ENCODE measurements at places on chromosomes 3 and 15.

DNA sequence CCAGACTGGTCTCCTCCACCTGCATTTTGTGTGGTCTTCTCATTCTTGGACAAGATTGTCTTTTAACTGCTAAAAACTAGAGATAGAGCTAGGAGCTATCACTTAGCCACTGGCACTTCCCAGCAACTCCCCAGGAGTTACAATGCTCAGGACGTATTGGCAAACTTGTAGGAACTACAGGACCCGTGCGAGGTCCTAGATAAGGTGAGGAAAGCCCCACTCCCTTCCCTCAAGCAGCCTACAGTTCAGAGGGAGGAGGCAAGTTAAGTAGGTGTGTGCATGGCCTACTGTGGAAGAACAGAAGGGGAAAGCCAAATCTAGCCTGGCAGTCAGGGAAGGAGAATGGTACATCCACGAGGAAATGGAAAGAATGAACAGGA is 504.7 kb upstream of the PROK2 start:
- no peak for DNase-seq

GRCh38 chr3:129593595-129594339 is 12.7 kb downstream of the PLXND1 start:
- peak; percentile 57 for DNase-seq

- no peak for DNase-seq
These were observed 33.6 kb downstream of the PLSCR4 start for GRCh38 chr3:146217324-146217723.

DNA sequence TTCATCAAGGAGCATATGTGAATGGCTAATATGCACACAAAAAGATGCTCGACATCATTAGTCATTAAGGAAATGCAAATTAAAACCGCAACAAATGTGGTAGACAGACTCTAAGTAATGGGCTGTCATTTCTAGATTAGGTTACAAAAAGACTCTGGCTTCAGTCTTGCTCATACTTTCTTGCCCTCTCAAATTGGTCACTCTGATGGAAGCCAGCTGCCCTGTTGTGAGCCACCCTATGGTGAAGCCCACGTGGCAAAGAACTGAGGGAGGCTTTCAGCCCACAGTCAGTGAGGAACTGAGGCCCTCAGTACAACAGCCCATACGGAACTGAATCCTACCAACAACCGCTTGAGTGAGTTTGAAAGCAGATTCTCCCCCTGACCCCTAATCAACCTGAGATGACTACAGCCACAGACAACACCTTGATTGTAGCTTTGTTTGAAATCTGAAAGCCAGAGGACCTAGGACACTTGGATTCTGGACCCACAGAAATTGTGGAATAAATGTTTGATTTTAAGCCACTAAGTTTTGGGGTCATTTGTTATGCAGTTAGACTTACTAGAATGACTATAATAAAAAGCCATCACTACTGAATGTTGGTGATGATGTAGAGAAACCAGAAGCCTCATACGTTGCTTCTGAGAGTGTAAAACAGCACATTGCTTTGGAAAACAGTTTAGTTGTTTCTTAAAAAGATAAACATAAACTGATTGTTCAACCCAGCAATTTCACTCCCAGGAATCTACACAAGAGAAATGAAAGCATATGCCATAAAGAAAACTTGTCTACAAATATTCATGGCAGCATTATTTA is 45.7 kb downstream of the EHHADH start:
- peak; percentile 4 for DNase-seq

DNA sequence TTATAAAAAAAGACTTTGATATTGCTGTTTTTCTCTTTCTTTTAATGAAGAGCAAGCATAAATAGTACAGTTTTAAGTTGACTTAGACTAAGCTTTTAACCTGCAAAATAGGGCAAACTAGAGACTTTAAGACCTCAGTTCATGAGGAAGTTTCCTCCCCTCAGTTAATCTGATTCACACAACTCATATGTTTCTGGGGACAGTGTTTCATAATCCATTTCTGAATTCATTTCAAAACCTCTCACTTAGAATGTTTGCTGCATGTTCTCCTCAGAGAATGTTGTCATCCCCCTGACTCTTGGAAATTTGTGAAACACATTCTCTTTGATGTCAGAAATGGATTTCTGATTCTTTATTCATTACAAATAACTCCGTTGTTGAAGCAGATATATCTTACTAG is 79.3 kb upstream of the SKOR1 start:
- DNase-seq = no peak

GRCh38 chr3:147396712-147397046 is 9.7 kb downstream of the ZIC4 start:
- no peak for DNase-seq

GRCh38 chr3:194860725-194861124 is 175.0 kb downstream of the FAM43A start:
- DNase-seq = no peak

DNA sequence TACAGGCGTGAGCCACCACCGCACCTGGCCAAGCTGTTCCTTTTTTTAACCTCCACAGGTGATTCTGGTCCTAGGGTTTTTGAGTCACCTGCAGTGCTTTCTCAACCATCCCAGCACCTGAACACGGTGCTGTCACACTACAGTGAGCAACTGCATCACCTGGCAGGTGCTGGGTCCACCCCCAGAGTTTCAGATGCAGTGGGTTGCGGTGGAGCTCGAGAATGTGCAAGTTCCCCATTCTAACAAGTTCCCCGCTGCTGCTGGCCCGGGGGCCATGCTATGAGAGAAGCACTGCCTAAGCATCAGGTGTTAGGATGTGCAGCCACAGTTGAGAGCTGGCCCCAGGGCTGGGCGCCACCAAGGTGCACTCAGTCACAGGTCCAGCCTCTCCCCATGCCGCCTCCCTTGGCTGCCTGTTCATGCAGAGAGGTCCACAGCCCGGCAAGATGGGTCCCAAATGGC is 18.0 kb downstream of the ISG20 start:
- no peak for DNase-seq

- no peak for DNase-seq
These were observed 3.1 kb upstream of the CFAP100 start for GRCh38 chr3:126391631-126392030.

- DNase-seq = peak; percentile 25
These were observed 40.3 kb downstream of the IL1RAP start for GRCh38 chr3:190554197-190554596.

- no peak for DNase-seq
These were observed 31.9 kb downstream of the CRTC3 start for GRCh38 chr15:90561344-90562244.

- no peak for DNase-seq
These were observed 8.6 kb downstream of the SPG11 start for GRCh38 chr15:44654858-44655257.

- peak; percentile 34 for DNase-seq
These were observed 57.9 kb upstream of the SEC22A start for GRCh38 chr3:123143669-123144411.

GRCh38 chr3:184134746-184135148 is 411 bp upstream of the EIF2B5 start:
- DNase-seq = no peak

DNA sequence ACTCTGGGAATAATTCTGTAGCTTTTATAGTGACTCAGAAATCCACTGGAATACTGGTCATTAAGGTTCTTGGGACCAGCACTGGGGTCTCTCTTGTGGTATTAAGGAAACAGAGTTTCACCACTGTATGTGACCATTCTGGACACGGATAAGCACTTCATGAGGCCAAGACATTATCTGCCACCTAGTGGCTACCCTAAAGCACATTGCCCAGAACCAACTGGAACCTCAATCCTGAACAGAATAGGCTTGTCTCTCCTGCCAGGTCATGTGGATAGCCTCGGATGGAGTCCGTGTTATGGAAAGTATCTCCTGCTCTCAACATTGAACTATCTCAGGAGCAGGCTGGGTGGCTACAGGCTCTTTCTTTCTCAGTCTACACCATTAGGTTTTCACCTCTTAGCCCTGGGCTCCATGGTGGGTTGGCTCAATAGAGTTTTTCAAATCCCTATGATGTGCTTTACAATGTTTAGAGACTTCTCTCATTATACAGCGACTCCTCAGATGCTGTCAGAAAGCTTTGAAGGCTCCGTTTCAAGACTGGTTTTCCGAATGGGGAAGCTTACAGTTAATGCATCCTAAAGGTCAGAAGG is 167.6 kb upstream of the ST8SIA2 start:
- DNase-seq = no peak

- no peak for DNase-seq
These were observed 233.6 kb upstream of the CTDSPL start for GRCh38 chr3:37627951-37628620.

GRCh38 chr3:105801397-105801796 is 67.4 kb downstream of the CBLB start:
- DNase-seq = no peak

DNA sequence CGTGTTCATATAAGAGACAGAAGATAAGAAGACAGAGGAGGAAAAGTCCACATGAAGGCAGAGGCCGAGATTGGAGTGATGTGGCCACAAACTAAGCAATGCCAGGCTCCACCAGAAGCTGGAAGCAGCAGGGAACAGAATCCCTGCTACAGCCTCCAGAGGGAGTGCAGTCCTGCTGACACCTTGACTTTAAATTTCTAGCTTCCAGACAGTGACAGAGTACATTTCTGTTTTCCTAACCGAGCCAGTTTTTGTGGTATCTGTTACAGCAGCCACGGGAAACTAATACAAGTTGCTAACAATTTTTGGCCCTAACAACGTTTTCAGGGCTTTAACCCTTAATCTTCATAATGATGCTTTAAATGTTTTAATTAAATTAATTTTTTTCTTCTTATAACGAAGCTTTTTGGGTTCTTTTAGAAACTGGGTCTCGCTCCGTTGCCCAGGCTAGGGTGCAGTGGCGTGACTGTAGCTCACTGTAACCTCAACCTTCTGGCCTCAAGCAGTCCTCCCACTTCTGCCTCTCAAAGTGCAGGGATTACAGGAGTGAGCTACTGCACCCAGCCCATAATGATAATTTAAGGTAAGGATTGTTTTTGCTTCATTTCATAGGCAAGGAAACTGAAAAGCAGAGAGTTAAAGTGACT is 202.3 kb upstream of the PROK2 start:
- DNase-seq = no peak

GRCh38 chr15:97903971-97904572 is 56.4 kb upstream of the ARRDC4 start:
- DNase-seq = peak; percentile 81

DNA sequence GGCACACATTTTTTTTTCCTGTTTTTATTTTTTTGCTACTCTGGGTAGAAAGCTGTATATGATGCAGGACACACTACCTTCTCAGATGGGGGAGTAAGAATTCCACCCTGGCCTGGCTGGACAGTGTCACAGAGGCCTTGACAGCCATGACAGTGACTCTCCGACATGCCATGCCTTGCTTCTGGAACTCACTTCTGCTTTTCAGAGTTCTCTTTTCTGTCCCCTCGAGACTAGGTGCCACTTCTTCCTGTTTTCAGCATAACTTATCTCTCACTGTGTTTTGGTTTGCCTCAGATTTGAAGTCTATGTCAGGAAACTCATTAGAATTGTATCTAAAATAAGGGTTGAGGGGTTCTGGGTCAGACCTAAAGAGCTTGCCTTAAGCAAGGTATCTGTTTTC is 69.1 kb upstream of the SEC13 start:
- DNase-seq = no peak

DNA sequence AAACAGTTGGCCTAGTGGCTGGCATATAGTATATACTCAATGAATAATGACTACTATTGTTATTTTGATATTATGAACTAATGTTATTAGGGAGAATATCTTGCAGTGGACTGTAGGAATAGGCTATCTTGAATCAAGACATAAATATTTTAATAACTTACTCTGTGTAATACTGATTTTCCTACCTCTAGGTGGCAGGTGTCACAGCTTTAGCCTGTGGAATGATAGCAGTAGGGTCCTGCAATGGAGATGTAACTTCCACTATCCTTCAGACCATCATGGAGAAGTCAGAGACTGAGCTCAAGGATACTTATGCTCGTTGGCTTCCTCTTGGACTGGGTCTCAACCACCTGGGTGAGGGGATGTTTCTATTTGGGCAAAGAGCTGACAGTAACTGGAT is 6.5 kb downstream of the PSMD2 start:
- DNase-seq = no peak

DNA sequence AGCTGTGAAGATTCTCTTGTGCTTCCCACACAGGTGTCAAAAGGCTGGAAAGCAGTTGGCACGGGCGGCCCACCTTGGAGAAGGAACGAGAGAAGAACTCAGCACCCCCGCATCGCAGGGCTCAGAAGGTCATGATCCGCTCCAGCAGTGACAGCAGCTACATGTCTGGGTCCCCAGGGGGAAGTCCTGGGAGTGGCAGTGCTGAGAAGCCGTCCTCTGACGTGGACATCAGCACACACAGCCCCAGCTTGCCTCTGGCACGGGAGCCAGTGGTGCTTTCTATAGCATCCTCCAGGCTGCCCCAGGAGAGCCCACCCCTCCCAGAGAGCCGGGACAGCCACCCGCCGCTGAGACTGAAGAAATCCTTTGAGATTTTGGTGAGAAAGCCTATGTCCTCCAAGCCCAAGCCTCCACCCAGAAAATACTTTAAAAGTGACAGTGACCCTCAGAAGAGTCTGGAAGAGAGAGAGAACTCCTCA is 31.4 kb downstream of the STARD5 start:
- DNase-seq = no peak

- DNase-seq = no peak
These were observed 950.7 kb upstream of the CFAP20DC start for GRCh38 chr3:60000311-60001105.

DNA sequence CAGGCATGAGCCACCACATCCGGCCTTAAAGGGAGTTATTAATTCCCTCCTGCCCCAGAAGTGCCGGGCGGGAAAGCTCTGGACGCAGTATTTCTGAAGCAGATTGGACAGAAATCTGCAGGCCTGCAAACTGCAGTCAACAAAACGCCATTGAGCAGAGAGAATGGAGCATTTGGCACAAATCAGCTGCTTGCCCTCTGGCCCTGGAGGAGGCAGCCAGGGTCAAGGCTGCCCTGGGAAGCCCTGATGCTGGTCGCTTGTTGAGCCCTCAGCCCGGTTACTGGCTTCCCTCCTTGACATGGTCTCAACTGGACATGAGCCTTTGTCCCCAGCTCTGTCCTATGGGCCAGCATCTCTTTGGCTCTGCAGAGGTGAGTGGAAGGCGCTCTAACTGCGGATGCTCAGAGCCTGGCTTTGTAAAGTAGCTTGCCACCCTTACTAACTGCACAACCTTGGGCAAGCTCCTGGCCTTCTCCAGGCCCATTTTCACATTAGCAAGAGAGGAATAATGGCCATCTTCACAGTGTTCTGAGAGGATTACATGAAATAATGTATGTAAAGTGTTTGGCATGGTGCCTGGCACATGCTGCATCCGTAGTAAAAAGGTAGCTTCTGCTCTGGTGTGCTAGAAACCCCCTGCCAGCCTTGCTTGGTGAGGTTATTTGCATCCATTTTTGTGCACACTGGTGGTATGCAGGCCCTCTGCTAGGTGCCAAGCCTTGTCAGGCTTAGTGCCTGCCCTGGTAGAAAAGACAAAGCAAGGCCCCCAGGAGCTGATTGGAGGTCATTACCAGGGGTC is 4.1 kb downstream of the SEMA4B start:
- no peak for DNase-seq

- no peak for DNase-seq
These were observed 99.8 kb downstream of the KCNH8 start for GRCh38 chr3:19248143-19248542.

GRCh38 chr3:129442486-129442885 is 2.5 kb downstream of the IFT122 start:
- no peak for DNase-seq

GRCh38 chr3:120908795-120909601 is 993 bp downstream of the STXBP5L start:
- DNase-seq = no peak
